ENCODE measurements at places on chromosomes 11 and 22. TPM values are rescaled to one million over a fixed set of nuclear protein-coding genes. Genes with fewer than 3 reads are reported as not detected.

APOL3 gene
- total RNA-seq: 7.2 TPM

AIFM3 gene
- total RNA-seq: not detected

NLRP14 gene
- 0.08 TPM for total RNA-seq

SF3A1 gene
- total RNA-seq: 14.5 TPM
